Stimulated activated CD4-positive, alpha-beta T cell treated with anti-CD3 and anti-CD28 coated beads, Interleukin-2, amount 100 ng/mL, for 24 hours (primary cell): ENCODE measurements at places on chromosomes 5 and 9.
A peak's percentile ranks its signal among the peaks of the same experiment; 100 is the strongest.

GRCh38 chr9:74960561-74960960 lies 7.8 kb upstream of the C9orf40 start:
- DNase-seq, result no peak

GRCh38 chr5:72628771-72629371 lies 121.7 kb upstream of the ZNF366 start:
- DNase-seq, result no peak

GRCh38 chr9:124813041-124813440 lies 36.1 kb downstream of the OLFML2A start:
- DNase-seq, result no peak

GRCh38 chr5:152116934-152117333 lies 192.3 kb upstream of the GLRA1 start:
- DNase-seq, result no peak

GRCh38 chr9:130681769-130682420 lies 11.7 kb upstream of the EXOSC2 start:
- DNase-seq, result peak; percentile 32
